ENCODE measurements at places on chromosomes 5 and 9.

DNA sequence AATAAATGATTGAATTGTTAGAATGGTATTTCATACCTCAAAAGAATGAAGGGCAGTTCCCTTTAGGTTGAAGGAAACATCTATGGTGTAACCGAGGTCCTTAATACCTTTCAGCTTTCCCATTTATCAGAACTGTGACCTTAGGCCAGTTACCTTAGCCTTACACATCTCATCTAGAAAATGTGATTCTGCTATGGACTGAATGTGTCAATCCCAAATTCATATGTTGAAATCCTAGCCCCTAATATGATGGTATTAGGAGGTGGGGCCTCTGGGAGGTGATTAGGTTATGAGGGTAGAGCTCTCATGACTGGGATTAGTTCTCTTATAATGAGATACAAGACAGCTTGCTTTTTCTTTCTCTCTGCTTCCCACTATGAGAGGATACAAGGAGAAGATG, 441.9 kb downstream of the PLK2 start:
- no peak for DNase-seq

DNA sequence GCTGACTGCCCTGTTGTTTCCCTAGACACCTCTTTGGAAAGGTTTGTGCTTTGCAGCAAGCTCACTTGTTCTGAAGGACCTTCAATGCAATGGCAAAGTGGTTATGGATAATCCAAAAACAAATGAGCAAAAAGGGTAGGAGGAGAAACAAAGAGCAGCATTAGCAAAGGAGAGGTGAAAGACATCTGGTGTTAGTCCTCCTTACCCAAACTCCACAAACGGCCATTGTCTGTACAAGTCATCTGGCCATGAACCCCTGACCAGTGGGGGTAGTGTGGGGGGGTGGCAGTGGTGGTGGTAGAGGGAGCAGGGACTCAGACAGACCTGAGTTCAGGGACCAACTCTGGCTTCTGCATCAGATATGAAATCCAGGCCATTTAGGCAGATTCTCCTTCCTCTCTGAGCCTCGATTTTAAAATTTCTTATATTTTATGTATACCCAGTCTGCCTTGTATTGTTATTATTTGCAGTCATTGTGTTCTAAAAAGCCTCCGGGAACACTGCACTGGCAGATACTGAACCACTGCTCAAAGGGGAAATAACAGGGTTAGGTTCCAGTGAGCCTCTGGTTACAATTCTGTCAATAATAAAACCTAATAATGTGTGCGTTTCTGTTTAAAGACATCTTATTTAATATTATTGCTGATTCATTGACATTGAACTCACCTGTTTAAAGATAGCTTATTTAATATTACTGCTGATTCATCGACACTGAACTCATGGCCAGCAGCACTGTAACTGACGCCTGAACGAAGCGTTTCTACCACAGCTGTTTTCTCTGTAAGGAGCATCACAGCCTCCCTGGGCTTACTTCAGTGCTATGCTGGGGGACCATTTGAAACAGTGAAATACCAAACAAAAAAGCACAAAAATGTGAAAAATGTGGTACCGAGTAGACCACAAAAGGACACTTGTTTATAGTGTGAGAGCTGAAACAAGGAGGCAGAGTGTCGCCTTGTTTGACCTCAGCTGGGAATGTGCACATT, 156.0 kb downstream of the SEC61B start:
- DNase-seq: no peak

GRCh38 chr5:454936-455335, 12.0 kb downstream of the EXOC3 start:
- DNase-seq: no peak

DNA sequence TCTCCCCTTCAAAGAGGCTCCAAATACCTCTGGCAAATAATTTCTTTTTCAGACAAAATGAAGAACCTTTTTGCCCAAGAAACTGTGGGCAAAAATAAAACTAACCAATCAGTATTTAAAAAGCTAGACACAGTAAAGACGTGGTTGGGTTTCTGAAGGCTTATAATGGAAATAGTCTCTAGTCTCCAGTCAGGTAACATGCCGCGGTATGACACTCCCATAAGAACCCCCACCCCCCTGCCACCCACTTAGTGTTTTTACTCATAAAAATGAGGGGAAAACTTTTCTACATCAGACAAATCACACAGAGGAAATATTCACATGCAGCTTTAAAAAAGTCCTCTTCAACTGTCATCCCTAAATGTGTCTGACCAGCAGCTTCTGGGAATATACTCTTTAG, 105.3 kb downstream of the THBS4 start:
- no peak for DNase-seq

DNA sequence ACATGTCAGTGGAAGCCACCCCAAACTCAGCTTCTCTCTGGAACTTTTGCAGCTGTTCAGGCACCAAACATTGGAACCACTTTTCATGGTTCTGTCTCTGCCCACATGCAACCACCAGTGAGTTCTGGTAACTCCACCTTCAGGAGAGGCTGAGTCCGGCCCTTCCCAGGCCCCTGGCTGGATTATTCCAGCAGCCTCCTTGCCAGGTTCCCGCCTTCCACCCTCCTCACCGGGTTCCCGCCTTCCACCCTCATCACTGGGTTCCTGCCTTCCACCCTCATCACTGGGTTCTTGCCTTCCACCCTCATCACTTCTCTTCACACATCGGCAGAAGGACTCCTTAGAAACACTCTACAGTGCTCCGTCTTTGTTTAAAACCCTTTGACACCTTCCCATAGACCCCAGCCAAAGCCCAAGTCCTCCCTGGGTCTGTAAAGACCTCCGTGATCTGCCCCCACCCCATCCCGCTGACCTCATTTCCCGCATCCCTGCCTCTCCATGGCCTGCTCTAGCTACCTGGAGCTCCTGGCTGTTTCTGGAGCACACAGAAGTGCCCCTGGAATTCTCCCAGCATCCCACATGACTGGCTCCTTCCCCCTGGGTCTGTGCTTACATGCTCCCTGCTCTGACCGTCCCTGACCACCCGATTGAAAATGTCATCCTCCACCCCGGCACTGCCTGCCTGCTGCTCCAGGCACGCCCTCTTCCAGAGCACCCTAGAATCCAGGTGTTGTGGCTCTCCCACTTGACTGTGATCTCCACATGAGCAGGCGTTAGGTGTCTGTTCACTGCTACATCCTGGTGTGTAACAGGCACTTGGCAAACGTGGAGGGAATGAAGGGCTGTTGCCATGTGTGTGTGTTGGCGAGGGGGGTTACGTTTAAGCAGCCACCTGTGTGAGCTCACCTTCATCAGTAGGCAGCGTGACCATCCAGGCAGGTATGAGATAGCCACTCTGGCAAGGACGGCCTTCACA, 17.7 kb downstream of the ROPN1L start:
- no peak for DNase-seq

Measured in germinal center (tissue), 1 donor.